ENCODE measurements at places on chromosomes 6 and 20. TPM values are rescaled to one million over a fixed set of nuclear protein-coding genes. Genes with fewer than 3 reads are reported as not detected.

TCP1 gene
- 151 TPM for total RNA-seq

ATP9A gene
- 50.8 TPM for total RNA-seq

GRCh38 chr6:122285292-122285913, 114.0 kb upstream of the HSF2 start:
- DNase-seq: no peak

TPBG gene
- total RNA-seq: 73.2 TPM

MC3R gene
- not detected for total RNA-seq

NR2E1 gene
- not detected for total RNA-seq

- no peak for DNase-seq
Observed at GRCh38 chr20:17816804-17817587, 117.2 kb downstream of the BANF2 start.

- no peak for DNase-seq
Observed at GRCh38 chr20:46710153-46710913, 884 bp downstream of the SLC2A10 start.

PBOV1 gene
- total RNA-seq: not detected

ZBP1 gene
- 0.73 TPM for total RNA-seq

DNA sequence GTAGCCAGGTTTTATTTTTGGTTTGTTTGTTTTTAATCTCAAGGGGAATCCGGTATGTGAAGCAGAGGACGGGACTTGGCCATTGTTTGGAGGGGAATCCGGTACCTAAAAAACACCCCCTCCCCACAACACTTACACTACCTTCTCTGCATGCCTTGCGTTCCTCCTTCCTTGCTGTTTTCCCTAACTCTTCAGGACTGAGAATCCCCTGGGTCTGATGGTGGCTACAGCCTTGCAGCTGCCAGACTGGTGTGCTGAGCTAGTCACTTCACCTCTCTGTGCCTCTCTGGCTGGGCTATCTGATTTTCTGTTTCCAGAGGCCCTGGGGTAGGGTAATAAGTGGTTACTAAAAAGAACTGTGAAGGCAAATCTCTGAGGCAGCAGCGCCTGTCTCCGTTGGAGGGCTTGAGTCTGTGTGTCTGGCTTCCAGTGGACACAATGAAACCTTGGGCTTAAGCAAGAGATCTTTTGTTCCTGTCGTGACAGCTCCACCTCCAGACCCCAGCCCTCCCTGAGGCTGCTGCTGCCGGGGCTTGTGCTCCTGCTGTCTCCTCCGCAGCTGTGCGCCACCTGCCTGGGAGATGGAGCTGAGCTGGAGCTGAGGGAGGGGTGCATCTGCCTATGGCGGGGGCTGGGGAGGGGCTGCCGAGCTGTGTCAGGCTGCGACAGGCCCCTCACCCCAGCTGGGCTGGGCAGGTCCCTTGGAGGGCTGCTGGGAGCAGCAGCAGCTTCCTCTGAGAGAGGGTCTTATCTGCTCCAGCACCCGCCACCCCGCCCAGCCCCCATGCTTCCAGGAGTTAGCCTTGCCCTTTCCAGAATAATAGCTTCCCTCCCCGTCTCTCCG, 65.8 kb upstream of the CCDC167 start:
- DNase-seq: no peak

DNA sequence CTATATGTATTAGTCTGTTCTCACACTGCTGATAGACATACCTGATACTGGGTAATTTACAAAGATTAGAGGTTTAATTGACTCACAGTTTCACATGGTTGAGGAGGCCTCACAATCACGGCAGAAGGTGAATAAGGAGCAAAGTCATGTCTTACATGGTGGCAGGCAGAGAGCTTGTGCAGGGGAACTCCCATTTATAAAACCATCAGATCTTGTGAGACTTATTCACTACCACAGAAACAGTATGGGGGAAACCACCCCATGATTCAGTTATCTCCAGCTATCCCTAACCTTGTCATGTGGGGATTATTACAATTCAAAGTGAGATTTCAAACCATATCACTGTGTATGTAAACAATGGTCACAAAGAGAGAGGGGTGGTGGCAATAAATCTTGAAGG, 6.6 kb downstream of the CST8 start:
- no peak for DNase-seq

DNA sequence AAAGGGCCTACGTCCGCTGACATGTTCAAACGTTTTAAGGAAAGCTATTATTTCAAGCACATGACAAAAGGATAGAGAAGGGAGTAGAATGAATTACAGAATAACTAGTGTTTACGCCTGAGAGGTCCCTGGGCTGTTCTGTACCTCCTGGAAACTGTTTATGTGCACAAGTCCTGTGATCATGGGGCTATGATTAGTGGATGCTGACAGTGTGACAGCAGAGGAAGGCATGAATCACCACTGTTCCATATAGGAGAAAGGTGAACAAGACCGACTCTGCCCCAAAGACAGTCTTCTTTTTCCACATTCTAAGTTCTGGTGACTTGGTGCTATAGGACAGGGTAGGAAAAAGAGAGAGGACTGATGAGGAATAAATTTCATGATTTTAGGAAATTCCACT, 249.2 kb upstream of the PRDM1 start:
- no peak for DNase-seq

- no peak for DNase-seq
Observed at GRCh38 chr6:144434308-144434990, 149.3 kb downstream of the UTRN start.

Measured in breast epithelium (tissue), 4 donors.